ENCODE measurements at places on chromosomes 11 and 22. TPM values are rescaled to one million over a fixed set of nuclear protein-coding genes. Genes with fewer than 3 reads are reported as not detected.

GRCh38 chr11:116422956-116423600, 349.7 kb downstream of the BUD13 start:
- H3K27me3 ChIP-seq = peaks cover 18% of the 10 kb centered on the region
- 0 out of 2 replicates have a peak, but pooled peaks cover 3% of the 10 kb centered on the region for H3K4me1 ChIP-seq
- no peak overlapping the region for H3K4me3 ChIP-seq
- no peak for DNase-seq
- no peak overlapping the region for H3K27ac ChIP-seq
- H3K36me3 ChIP-seq = no peaks in the 10 kb centered on the region

DNA sequence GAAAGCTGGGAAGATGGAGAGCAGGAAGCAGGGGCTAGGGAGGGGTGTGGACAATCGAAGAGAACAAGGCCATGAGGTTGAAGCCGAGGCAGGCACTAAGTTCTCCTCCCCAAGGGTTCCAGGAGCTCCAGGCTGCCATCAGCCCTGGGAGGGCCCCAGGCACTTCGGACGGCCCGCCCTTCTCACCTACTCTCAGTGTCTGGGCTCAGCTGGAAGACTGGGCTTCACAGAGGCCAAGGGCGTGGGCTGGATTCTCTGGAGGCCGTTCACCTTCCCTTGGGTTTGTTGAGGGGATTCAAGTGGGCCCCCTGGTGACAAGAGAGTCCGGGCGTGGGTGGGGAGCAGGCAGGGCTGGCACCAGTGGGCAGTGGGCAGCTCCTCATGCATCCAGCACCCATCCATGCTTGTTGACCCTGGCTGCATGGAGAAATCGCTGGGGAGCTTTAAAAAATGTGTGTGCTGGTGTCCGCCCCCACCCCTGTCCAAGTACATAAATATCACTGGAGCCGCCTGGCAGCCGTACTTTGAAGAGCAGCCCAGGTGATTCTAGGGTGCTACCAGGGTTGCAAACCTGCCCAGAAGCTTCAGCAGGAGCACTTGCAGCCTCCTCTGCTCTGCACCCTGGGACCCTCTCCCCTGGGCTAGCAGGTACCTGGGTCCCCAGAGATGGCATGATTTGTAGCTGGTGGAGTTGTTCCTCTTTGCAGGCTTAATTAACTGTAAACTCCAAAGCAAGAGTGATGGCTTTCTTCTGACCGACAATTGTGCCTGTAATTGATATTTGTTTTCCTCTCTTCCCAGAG, 74.3 kb downstream of the RTL6 start:
- no peak overlapping the region for H3K27ac ChIP-seq
- peaks cover 20% of the 10 kb centered on the region for H3K27me3 ChIP-seq
- H3K36me3 ChIP-seq = no peaks in the 10 kb centered on the region

GRCh38 chr11:73229896-73230875, 12.1 kb downstream of the P2RY2 start:
- peaks cover 21% of the 10 kb centered on the region for H3K4me1 ChIP-seq
- no peak for DNase-seq
- no peaks in the 10 kb centered on the region for H3K36me3 ChIP-seq
- no peaks in the 10 kb centered on the region for H3K27me3 ChIP-seq

DNA sequence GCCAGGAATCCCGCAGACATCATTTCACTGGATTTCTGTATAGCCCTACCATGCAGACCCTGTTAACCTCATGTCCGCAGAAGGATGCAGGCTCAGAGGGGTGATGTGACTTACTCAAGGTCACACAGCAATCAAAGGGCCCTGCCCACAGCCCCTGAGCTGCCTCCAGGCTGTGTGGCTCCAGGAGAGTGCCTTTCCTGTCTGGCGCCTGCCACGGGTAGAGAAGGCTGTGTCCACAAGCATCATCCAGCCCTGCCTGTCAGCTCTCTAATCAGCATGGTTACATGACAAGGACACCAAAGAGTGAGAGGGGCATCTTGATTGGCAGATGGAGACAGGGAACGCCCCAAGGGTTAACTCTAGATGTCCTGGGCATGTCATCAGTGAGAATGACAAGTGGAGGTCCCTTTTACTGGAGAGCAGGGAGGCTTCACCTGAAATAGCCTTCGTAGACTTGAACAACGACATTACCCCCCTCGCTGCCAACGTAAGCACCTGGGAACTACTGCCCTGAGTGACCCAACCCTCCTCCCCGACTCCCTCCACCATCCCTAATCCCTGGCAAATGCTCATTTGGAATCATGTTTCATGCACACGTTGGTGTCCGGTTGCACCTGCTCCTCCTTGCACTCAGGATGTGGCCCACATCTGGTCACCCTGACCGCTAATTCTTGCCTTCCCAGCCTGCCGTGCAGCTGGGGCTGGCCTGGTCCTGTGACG, 6.9 kb downstream of the FGF19 start:
- peak overlapping the region; percentile 17 for H3K27ac ChIP-seq
- DNase-seq = no peak
- H3K4me3 ChIP-seq = no peak overlapping the region
- no peaks in the 10 kb centered on the region for H3K27me3 ChIP-seq
- peaks cover 54% of the 10 kb centered on the region for H3K4me1 ChIP-seq
- H3K36me3 ChIP-seq = no peaks in the 10 kb centered on the region

DNA sequence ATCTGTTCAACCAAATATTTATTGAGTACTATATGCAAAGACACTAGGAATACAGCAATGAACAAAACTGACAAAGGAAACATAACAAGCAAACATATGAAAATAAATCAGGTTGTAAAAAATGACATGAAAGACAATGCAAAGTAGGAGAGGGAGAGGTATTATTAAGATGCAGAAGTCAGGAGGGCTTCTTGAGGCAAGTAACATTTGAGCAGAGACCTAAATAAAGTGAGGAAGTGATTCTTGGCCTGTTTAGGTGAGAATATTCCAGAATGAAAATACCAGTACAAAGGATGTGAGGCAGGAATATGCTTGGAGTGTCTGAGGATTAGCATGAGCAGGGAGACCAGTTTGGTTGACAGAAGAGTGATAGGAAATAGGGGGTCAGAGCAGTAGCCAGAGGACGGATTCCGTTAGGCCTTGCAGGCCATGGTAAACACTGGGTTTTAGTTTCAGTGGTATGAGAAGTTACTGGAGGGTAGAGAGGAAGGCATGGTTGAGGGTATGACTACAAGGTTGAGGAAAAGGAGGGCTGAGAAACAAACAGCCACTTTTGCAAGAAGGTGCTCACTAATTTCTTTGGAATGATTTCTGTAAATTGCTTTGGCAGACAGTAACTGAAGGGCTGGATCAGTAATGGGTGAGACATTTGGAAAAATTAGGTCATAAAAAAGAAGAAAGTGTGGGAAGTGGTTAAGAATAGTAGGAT, 191.9 kb downstream of the SWAP70 start:
- DNase-seq = no peak
- no peak overlapping the region for H3K4me3 ChIP-seq
- no peaks in the 10 kb centered on the region for H3K4me1 ChIP-seq
- H3K27me3 ChIP-seq = no peaks in the 10 kb centered on the region

DNA sequence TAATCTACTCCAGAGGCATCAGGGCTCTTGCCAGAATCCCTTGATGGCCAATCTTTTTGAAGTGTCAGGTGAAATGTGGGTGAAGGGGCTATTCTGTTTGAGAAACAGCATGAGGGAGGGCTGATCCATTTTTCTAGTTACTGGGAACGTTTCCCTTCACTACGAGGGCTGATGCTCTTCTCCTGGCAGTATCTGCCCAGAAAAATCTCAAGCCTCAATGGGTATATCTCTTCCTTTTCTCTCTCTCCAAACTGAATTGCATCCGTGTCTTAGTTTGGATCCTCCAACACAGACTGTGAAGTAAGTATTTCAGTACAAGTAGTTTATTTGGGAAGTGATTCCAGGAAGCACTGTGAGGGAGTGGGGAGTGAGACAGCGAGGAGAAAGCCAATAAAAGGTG, 113.0 kb upstream of the NAV2 start:
- H3K4me1 ChIP-seq = no peaks in the 10 kb centered on the region
- no peak overlapping the region for H3K27ac ChIP-seq
- H3K4me3 ChIP-seq = no peak overlapping the region
- H3K27me3 ChIP-seq = peaks cover 12% of the 10 kb centered on the region

DNA sequence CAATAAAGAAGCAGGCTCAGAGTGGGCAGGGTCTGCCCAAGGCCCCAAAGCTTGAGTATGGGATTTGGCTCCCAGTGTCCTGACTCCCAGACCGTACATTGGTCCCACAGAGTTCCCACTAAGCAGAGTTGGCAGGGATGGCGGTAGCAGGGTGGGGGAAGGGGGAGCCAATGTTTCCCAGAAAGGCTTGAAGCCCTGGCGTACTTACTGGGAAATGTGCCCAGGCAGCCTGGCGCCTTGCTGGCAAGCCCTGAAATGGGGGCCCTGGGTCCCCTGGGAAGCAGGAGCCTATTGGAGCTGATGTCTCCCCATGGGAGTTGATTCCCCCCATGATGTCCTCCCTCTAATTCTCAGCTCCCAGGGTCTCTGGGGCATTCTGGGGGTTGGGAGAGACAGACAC, 9.3 kb downstream of the ARHGEF17 start:
- no peak overlapping the region for H3K4me3 ChIP-seq
- no peak overlapping the region for H3K27ac ChIP-seq
- H3K4me1 ChIP-seq = peaks cover 15% of the 10 kb centered on the region
- DNase-seq = no peak
- no peaks in the 10 kb centered on the region for H3K27me3 ChIP-seq

- no peak for DNase-seq
- H3K4me1 ChIP-seq = peaks cover 4% of the 10 kb centered on the region
- no peaks in the 10 kb centered on the region for H3K27me3 ChIP-seq
- H3K4me3 ChIP-seq = no peak overlapping the region
- H3K36me3 ChIP-seq = peaks cover 2% of the 10 kb centered on the region
Measured at GRCh38 chr22:40411506-40411861, 41.1 kb downstream of the SGSM3 start.

GRCh38 chr11:118434553-118435289, 1.6 kb upstream of the KMT2A start:
- H3K4me1 ChIP-seq = peaks cover 16% of the 10 kb centered on the region
- H3K4me3 ChIP-seq = peak overlapping the region; percentile 73
- DNase-seq = no peak
- no peaks in the 10 kb centered on the region for H3K27me3 ChIP-seq
- no peaks in the 10 kb centered on the region for H3K36me3 ChIP-seq

DNA sequence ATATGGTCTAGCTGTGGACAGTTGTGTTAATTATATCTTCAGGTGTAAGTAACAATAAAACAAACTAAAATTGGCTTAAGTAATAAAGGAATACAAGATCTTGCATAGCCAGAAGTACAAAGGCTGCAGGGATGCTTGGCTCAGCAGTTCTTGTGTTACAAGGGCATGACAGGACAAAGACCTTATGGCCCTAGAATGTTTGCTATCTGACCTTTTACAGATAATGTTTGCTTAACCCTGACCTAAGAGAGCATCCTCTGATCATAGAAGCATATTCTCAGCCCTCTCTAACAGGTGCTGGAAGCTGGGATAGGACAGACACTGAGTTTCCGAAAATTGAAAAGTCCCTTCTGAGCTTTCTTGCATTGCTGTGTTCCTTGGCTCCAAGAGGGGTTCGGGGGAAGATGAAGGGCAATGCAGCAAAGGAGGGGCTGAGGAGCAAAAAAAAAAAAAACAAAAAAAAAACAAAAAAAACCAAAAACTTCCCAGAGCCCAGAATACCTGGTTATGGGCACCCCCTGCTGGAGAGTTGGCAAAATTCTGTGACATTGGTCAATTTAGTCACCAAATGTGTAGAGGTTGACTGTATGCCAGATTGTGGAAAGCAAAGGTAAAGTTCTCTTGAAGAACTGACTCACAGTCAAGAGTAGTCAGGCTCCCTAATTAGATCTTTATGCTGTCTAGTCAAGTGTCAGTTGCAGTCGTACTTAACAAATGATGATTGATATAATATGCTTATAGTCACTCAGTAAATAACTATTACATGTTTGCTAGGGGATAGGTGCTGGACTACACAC, 10.4 kb upstream of the HIKESHI start:
- H3K36me3 ChIP-seq = no peaks in the 10 kb centered on the region
- H3K4me3 ChIP-seq = no peak overlapping the region
- H3K4me1 ChIP-seq = no peaks in the 10 kb centered on the region
- DNase-seq = peak; percentile 39

Gene CREB3L1
- 0.37 TPM for total RNA-seq

Gene MRPL40
- 40.1 TPM for total RNA-seq

DNA sequence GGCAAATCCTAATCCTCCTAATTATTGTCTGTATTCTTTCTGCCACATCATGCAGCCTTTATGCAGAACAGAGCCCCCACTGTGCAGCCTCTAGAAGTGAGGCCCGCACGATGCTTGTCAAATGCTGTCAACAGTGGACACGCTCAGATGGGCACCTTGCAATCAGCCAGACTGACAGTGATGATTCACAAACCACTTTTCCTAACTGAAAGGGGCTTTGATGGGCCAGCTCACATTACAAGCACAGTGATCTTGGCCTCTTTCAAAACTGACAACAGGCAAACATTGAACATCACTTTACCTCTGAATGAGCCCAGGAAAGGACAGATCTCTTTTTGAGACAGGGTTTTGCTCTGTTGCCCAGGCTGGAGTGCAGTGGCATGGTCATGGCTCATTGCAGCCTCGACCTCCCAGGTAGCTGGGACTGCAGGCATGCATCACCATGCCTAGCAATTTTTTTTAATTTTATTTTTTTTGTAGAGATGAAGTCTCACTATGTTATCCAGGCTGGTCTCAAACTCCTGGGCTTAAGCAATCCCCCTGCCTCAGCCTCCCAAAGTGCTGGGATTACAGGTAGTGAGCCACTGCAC, 18.0 kb upstream of the E2F8 start:
- no peak for DNase-seq
- no peaks in the 10 kb centered on the region for H3K27me3 ChIP-seq

- H3K27ac ChIP-seq = no peak overlapping the region
- H3K27me3 ChIP-seq = no peaks in the 10 kb centered on the region
- peak; percentile 21 for DNase-seq
- no peak overlapping the region for H3K4me3 ChIP-seq
- no peaks in the 10 kb centered on the region for H3K4me1 ChIP-seq
- H3K36me3 ChIP-seq = no peaks in the 10 kb centered on the region
Measured at GRCh38 chr22:25362215-25362882, 142.9 kb downstream of the CRYBB2 start.

GRCh38 chr11:120147950-120148270, 10.0 kb upstream of the TRIM29 start:
- no peak overlapping the region for H3K27ac ChIP-seq
- no peak overlapping the region for H3K4me3 ChIP-seq
- no peak for DNase-seq
- H3K36me3 ChIP-seq = no peaks in the 10 kb centered on the region
- peaks cover 18% of the 10 kb centered on the region for H3K27me3 ChIP-seq

DNA sequence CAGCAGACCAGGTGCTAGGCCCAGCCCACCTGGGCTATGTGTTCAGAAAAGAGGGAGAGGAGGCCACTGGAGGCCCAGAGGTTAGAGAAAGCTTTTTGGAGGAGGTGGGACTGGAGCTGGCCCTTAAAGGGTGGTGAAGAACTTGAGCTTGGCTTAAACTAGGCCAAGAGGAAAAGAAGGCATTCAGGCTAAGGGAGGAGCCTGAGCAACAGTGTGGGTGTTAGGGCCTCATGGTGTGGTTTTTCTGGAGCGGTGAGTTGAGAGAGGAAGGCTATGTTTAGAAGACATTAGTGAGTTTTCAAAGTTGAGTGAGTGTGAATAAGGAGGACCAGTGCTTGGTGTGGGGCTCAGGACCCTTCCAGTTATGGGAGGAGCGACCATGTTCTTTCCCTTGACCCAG, 6.2 kb downstream of the TAF6L start:
- DNase-seq = no peak
- no peaks in the 10 kb centered on the region for H3K27me3 ChIP-seq
- H3K4me3 ChIP-seq = no peak overlapping the region
- H3K27ac ChIP-seq = no peak overlapping the region
- no peaks in the 10 kb centered on the region for H3K4me1 ChIP-seq
- H3K36me3 ChIP-seq = peaks cover 13% of the 10 kb centered on the region

Gene SLC5A1
- total RNA-seq = 0.32 TPM
